ENCODE measurements at places on chromosomes 11 and 22. TPM values are rescaled to one million over a fixed set of nuclear protein-coding genes. Genes with fewer than 3 reads are reported as not detected.

DNA sequence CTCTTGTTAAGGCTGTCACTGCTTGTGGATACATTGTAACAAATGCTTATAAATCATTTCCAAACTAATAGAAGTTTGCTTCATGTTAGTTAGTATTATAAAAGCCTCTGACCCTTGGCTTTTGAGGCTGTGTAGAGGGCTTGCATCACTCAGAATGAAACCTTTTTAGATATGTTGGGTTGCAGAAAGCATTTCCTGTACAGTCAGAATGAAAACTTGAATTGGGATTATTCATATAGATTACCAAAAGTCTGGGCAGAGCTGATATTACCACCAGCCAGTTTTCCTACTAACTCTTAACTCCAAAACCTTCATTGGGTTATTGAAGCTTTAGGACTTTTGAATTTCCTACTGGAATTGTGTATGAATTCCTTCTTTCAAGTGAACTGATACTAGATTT, 12.0 kb downstream of the KMT2A start:
- DNase-seq, result no peak

PDGFD gene
- 2.2 TPM for total RNA-seq

- DNase-seq, result no peak
Observed at GRCh38 chr11:5279471-5280090, 9.8 kb upstream of the HBE1 start.

DNA sequence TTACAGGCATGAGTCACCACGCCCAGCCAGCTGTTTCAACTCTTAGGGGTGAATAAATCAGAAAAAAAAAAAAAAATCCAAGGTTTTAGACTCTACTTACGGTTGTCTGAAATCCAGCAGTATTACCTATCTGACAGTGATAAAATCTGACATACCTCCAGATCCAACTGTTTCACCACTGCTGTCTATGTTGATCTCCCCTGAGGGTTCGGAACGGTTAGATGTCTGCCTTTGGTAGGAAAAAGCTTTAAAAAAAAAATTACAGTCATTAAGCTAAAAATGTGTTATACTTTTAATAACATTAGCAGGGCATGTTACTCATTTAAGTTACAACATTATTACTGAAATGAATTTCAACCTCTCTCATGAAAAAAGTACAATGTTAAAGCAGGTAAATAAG, 21.1 kb downstream of the NCAPD3 start:
- DNase-seq, result no peak

HEPHL1 gene
- total RNA-seq, result not detected

Data from gastrocnemius medialis (tissue), 4 donors.